Lung (tissue), 17 donors: ENCODE measurements at places on chromosomes 1 and 21. TPM values are rescaled to one million over a fixed set of nuclear protein-coding genes. Genes with fewer than 3 reads are reported as not detected.

GRCh38 chr1:202012544-202013478 lies 2.4 kb downstream of the ELF3 start:
- no peak for DNase-seq
- H3K4me3 ChIP-seq: peak overlapping the region; percentile 15
- no peaks in the 10 kb centered on the region for H3K27me3 ChIP-seq
- no peak overlapping the region for H3K27ac ChIP-seq
- no peaks in the 10 kb centered on the region for H3K4me1 ChIP-seq

DNA sequence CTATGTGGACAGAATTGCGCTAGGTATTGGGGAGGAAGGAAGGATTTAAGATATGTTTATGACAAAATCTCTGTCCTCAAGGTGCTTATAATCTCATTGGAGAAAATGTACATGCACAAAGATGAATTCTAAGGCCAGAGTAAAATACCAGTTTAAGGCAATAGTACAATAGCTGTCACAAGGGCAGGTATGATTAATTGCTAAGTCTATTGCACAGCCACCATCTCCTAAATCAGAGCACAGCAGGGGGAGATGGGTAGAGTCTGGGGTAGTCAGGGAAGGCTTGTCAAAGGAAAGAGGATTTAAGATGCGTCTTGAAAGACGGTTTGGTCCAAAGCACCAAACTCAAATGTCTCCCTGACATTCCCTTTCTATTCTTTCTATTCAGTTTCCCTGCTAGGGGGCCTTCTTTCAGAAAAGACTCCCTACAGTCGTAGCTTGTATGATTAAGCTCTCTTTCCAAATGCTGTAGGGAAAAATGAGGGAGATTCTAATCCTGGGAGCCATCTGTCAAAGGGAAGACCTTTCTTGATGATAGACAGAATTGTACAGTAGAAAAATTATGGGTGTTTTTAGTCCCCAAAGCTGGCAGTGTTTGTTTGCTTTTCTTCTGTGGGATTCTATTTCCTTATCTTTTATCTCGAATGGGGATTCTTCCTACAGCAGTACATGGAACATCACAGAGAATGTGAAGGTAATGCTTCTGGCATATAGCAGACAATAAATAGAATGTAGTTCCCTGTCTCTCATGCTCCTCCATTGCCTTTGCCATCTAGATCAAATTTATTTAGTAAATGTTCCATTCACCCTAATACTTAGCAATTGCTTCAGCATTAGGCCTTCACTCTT lies 107.6 kb upstream of the NFIA start:
- no peak for DNase-seq
- H3K27me3 ChIP-seq: no peaks in the 10 kb centered on the region
- no peaks in the 10 kb centered on the region for H3K36me3 ChIP-seq
- no peak overlapping the region for H3K4me3 ChIP-seq
- H3K27ac ChIP-seq: no peak overlapping the region
- H3K4me1 ChIP-seq: peaks cover 14% of the 10 kb centered on the region

DNA sequence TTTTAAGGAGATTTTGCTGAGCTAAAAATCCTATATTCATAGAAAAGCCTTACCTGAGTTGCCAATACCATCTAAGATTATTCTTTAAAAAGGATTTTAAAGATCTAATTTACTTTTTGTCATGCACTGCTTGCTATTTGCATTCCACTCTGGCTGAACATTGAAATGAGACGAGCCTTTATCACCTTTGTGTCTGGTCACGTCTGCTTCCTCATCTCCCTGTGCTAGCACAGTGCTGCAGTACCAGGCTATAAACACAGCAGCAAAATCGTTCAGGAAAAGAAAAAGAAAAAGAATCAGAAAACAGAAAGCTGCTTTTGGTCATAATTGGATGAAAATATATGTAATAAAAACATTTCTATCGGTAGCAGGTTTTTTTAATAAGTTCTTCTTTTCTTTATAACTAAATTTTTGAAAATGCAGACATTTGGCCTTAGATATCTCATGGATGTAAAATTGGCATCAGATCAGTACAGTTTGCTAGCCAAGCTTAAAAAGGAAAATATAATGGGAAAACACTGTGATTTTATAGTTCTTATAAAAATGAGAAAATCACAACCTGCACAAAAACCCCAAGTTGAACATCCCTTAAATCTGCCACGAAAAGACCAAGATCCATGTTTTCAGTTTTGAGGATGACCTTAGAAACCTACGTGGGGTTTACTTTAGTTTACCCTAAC lies 735.7 kb upstream of the CXADR start:
- H3K4me1 ChIP-seq: no peaks in the 10 kb centered on the region
- no peak for DNase-seq
- no peaks in the 10 kb centered on the region for H3K27me3 ChIP-seq
- H3K4me3 ChIP-seq: no peak overlapping the region
- H3K36me3 ChIP-seq: no peaks in the 10 kb centered on the region

DNA sequence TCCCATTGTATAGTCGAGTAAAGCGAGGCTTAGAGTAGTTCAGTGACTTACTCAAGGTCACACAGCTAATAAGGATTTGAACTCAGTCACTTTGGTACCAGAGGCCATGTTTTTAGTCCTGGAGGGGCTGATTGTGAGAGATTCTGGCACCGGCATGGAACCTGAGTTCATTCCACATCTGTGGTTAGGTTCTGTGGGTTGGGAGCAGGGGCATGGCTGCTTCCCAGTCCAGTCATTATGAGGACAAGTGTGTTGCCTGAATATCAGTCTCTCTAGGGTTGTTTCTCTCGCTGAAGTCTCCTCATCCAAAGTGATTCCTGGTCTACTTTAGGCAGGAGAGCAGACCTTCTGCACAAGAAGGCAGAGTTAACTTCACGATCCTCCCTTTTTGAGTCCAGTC lies 90.6 kb downstream of the C1orf94 start:
- H3K4me1 ChIP-seq: no peaks in the 10 kb centered on the region
- H3K27ac ChIP-seq: no peak overlapping the region
- H3K4me3 ChIP-seq: no peak overlapping the region
- H3K27me3 ChIP-seq: no peaks in the 10 kb centered on the region
- H3K36me3 ChIP-seq: no peaks in the 10 kb centered on the region

- no peak for DNase-seq
- H3K36me3 ChIP-seq: no peaks in the 10 kb centered on the region
- H3K27ac ChIP-seq: no peak overlapping the region
Observed at GRCh38 chr1:224348137-224348536, 8.5 kb upstream of the CNIH4 start.

DNA sequence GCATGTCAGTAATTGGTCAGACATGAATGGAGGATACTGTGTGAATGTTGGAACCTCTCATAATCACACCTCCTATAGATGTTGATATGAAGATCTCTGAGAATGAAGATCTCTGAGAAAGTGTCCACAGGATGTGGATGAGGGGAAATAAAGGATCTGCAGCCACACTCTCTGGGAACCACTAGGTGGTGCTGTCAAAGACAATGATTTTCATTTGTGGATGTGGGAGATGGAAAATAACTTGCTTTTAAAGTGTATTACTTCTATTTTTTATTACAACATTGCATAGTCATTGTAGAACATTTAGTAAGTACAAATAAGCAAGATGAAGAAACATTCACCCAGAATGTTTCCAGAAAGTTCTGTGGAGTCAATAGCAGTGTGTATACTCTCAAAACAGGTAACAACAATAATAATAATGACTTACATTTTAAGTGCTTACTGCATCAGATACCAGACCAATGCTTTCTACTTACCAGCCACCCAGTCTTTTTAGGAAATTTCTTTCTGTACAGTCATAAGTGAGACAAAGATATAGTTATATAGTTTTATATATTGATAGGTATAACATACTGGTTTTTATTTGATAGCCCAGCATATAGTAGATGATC lies 128.2 kb downstream of the ATG4C start:
- DNase-seq: no peak
- no peaks in the 10 kb centered on the region for H3K36me3 ChIP-seq
- H3K27ac ChIP-seq: no peak overlapping the region
- H3K4me3 ChIP-seq: no peak overlapping the region
- no peaks in the 10 kb centered on the region for H3K4me1 ChIP-seq

- H3K27ac ChIP-seq: no peak overlapping the region
- no peaks in the 10 kb centered on the region for H3K36me3 ChIP-seq
- H3K27me3 ChIP-seq: no peaks in the 10 kb centered on the region
- H3K4me1 ChIP-seq: no peaks in the 10 kb centered on the region
- no peak overlapping the region for H3K4me3 ChIP-seq
Observed at GRCh38 chr21:43829575-43830119, 35.4 kb upstream of the AGPAT3 start.

DNA sequence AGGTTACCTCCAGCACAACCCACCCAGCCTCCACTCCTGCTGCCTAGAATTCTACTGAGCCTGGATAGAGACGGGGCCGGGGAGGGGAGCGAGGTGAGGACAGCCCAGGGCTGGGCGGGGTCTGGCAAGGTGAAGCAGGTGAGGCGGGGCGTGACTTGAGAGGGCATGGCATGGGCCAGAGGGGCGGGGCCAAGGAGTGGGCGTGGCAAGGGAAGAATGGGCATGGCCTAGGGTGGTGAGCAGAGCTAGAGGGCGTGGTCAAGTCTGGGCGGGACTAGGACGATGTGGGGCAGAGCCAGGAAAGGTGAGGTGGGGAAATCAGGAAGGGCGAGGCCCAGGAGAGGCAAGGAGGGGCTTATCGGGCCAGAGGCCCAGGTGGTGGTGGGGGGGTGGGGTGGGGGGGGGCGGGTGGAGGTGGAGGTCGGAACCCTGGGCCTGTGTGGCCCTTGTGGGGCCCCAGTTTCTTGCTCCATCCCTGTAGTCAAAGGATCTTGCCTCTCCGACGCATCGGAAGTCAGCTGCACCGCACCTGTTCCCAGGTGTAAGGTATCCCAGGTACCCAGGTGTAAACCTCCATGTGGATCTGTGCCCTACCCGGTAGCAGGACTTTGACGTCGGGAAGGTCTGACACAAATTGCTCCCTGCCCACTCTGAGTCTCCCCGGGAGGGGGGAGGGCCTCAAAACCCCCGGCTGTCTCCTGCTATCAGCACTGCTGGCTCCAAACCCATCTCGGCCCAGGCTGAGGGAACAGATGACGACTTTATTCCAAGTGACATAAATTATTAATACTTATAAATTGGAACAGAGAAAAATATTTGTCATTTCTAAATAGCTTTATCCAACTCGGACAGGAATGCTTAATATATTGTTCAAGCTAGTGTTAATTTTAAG lies 32.9 kb upstream of the UTS2 start:
- no peaks in the 10 kb centered on the region for H3K4me1 ChIP-seq
- no peak overlapping the region for H3K27ac ChIP-seq
- no peak overlapping the region for H3K4me3 ChIP-seq
- no peaks in the 10 kb centered on the region for H3K36me3 ChIP-seq
- H3K27me3 ChIP-seq: no peaks in the 10 kb centered on the region
- DNase-seq: no peak

DNA sequence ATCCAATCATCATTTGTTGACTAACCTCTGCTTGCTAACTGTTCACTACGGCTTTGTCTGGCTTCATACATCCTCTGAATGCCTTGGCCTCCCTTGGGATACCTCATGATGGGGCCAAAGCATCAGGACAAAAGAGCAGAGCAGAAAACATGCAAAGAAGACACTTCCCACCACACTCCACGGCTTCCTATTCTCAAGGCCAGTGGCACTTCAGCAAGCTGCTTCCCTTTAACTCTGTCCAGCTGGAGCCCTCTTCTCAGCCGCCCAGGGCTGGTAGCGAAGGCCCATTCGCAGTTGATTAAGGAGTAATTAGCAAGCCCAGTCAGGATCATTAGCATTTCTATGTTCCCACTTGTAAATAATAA lies 224.3 kb upstream of the FGGY start:
- peaks cover 2% of the 10 kb centered on the region for H3K4me1 ChIP-seq
- no peaks in the 10 kb centered on the region for H3K27me3 ChIP-seq
- H3K36me3 ChIP-seq: no peaks in the 10 kb centered on the region
- no peak overlapping the region for H3K27ac ChIP-seq
- H3K4me3 ChIP-seq: no peak overlapping the region
- no peak for DNase-seq

GRCh38 chr1:92126088-92126487 lies 45.9 kb downstream of the BTBD8 start:
- H3K36me3 ChIP-seq: peaks cover 7% of the 10 kb centered on the region
- no peaks in the 10 kb centered on the region for H3K27me3 ChIP-seq
- no peak overlapping the region for H3K27ac ChIP-seq
- no peak for DNase-seq
- H3K4me3 ChIP-seq: no peak overlapping the region

- H3K27ac ChIP-seq: no peak overlapping the region
- no peaks in the 10 kb centered on the region for H3K27me3 ChIP-seq
- H3K36me3 ChIP-seq: peaks cover 3% of the 10 kb centered on the region
- H3K4me1 ChIP-seq: no peaks in the 10 kb centered on the region
Observed at GRCh38 chr1:84968865-84969264, 28.0 kb downstream of the MCOLN2 start.

DNA sequence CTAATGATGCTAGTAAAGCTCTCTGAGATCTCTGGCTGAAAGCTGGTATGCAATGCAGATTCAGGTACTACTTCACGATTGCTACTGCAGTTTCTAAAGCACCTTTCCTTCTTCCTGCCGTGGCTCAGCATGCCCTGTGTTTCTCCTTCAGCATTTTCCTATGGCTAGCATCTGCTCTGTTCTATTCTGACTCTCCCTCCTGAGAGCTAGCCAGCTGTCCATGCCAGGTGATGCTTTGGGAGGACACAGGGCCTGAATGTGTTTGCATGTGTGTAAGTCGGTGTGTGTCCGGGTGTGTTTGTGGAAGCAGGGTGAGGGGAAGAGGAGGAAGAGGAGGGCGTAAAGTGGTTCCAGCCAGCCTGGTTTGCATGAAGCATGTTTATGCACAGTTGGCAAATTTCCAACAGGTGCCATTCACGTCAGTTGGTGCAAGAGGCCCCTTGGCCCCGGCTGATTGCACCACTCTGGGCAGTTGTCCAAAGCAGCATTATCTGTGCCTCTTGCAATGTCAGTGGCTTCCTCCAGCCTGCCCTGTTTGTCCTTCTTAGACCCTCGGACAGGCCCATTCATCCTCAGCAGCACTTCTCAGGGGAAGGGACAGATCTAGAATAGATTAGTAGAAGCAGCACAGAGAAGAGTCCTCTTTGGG lies 433.3 kb downstream of the DISC1 start:
- no peaks in the 10 kb centered on the region for H3K36me3 ChIP-seq
- H3K4me3 ChIP-seq: no peak overlapping the region
- H3K27me3 ChIP-seq: no peaks in the 10 kb centered on the region
- H3K4me1 ChIP-seq: no peaks in the 10 kb centered on the region

- H3K27ac ChIP-seq: no peak overlapping the region
- H3K27me3 ChIP-seq: peaks cover 3% of the 10 kb centered on the region
- no peaks in the 10 kb centered on the region for H3K36me3 ChIP-seq
- DNase-seq: peak; percentile 26
- peaks cover 19% of the 10 kb centered on the region for H3K4me1 ChIP-seq
Observed at GRCh38 chr1:110643879-110644472, 30.8 kb downstream of the KCNA3 start.

Gene FCGR2B
- 6.8 TPM for total RNA-seq

Gene MCM3AP
- total RNA-seq: 114 TPM

Gene SNX7
- 24.8 TPM for total RNA-seq

Gene YARS1
- 151 TPM for total RNA-seq

Gene C1orf185
- not detected for total RNA-seq
